Esophagus squamous epithelium (tissue), 5 donors: ENCODE measurements at places on chromosomes 4 and X.

DNA sequence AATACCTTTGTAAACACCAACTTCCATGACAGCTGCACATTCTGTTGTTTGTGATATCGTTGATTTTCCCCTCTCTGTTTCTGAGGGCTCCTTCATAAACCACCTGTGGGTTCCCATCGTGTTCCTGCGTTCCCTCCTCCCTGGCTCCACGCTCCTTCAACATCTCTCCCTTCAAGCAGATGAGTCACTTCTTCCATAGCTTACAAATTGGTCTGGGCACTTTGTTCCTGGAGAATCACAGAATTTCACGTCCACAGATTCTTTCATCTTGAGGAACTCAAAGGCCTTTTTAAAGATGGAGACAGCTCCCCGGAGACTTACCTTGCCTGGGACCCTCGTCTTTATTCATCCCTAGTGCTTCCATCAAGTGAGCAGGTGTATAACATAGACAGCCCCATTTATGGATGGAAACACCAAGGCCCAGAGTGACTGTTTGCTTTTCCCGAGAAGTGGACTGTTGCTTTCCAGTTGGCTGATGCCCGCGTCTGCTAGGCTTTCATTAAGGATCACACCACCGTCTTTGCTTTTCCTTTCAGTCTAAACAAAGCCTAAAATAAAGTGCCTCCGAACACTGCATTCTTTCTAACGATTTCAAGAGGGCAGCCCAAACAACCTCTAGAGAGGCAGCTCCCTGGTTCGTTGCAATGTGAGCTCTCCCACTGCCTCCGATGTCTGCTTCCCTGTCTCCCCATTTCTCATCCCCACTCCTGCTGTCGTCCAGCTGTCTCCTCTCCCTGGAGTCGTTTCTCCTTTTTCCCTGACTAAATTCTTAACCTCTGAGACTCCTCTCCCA lies 146.3 kb upstream of the STX18 start:
- DNase-seq, result no peak

DNA sequence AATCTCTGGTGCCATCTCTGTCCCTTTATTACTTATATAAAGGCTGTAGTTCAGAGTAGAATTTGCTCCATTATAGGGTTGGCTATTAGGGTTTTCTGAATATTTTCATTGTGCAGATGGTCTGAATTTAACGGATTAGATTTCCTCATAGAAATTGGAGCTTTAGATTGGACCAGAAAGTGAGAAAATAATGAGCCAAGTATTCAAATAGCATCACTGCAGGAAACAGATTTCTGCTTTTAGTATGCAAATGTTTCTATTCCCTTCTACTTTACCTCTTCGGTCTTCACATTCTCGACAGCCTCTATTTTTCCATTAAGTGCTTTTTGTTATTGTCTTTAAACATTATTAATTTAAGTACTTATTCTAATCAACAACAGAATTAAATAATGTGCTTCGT lies 55.4 kb downstream of the TRIM2 start:
- no peak for DNase-seq

DNA sequence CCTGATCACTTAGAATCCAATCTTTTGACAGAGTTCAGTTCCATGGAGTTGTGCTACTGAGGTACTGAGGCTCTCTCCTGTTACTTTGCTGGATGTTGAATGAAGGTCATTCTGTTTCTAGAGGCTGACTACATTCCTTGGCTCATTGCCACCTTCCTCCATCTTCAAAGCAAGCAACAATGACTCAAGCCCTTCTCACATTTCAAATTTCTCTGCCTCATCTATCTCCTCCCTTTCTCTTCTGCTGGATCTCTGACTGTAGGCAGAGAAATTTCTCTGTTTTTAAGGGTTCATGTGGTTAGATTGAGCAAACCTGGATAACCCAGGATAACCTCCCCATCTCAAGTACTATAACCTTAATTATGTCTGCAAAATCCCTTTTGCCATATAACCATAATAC lies 775.4 kb downstream of the STPG2 start:
- DNase-seq, result no peak

GRCh38 chrX:27987862-27988646 lies 6.8 kb upstream of the DCAF8L1 start:
- no peak for DNase-seq

DNA sequence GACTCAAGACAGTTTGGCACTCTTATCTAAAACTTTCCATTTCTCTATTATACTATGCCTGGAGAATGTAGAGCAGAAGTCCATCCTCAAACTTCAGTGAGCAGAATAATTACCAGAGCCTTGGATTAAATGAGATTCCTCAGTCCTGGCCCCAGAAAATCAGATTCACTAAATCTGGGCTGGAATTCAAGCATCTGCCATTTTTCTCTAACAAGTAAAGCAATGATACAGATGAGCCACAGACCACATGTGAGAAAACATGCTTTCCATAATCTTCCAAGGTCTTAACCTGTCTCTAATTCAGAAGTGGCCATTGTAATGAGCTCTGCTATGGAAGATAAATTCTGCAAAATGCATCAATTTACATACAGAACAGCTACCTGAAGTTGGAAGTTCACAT lies 25.4 kb downstream of the SOWAHB start:
- DNase-seq, result no peak

DNA sequence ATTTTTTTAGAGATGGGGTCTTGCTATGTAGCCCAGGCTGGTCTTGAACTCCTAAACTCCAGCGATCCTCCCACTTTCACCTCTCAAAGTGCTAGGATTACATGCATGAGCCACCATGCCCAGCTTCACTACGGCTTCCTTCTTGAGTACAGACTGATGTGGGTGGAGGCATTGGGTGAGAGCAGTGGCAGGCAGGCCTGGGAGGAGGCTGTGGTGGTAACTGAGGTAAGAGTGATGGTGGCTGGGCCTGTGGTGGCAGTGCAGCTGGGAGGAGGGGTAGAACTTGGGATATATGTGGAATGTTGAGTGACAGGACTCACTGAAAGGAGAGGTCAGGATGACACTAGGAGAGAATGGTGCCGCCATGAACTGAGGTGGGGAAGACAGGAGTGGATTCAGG lies 80.9 kb downstream of the MED28 start:
- DNase-seq, result no peak

DNA sequence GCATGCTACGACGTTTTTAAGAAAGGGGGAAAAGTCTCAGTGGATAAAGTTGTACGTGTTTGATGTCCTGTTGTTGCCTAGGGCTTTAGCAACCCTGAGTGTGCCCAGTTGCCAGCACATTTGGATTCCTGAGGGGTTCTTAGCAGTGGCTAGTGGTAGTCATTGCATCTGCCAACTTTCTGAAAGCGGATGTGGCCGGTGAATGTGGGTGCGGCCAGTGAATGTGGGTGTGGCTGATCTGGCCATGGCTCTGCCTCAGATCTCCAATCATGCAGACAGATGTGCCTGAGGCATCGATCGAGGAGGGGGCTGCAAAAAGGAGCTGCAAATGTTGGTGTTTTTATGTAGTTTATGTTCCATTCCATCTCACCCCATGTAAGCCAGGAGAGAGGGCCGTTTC lies 41.5 kb upstream of the FAT1 start:
- DNase-seq, result no peak

GRCh38 chr4:112170451-112170993 lies 25.3 kb downstream of the FAM241A start:
- no peak for DNase-seq

DNA sequence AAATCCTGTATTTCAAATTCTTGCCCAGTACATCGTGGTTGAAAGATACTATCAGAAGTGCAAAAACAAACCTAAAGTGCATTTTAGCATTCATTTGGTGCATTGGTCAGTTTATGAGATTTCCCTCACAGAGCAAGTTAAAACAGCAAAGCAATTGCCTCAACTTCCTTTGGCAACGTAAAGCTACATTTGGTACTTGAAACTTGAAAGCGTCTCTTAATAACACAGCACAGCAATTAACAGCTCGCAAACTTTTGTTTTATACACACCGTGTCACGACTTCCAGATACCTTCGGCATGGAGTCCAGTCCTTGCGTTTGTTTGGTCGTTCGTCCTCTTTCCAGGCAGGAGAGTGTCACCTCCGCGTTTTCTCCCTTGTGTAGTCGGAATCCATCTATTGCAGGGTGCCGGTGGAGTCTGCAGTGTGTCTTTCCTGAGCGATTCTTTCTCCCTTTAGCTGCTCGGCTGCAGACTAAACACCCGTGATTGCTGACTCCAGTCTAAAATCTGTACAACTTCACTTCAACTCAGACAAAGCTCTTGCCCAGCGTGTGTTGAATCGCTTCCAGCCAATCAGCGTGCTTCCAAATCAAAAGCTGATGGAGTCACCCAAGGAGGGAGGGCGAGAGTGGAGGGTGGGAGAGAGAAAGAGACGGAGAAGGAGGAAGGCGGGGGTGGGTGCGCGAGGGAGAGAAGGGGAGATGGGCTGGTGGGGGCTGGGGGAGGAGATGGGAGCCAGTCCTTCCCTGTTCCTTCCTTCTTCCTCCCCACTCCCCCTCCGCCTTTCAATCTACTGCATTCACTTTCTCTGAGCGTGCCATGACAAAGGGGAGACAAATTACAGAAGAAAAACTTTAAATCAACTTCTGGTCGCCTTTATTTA lies at the start of gene PCDH18:
TSS of gene PCDH18 (minus strand) at position 509 of the 883 bp plus-strand sequence. CDS start at position 103, 406 bp downstream.
- DNase-seq, result peak; percentile 4

DNA sequence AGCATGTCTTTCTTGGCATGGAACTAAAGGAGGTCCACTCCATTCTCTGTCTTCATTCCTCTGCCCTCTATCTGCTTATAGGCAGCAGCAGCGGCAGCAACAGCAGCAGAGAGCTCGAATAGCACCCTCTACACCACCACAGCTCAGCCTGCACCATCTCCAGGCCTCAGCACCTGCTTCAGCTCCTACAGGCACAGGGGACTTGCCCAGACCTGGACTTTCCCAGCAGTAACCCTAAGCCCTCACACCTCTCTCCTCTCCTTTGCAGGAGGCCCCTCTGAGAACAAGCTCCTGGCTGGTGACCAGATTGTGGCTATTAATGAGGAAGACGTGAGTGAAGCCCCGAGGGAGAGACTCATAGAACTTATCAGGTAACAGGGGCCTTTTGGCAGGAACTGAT lies 80.7 kb downstream of the FRMPD3 start:
- no peak for DNase-seq

DNA sequence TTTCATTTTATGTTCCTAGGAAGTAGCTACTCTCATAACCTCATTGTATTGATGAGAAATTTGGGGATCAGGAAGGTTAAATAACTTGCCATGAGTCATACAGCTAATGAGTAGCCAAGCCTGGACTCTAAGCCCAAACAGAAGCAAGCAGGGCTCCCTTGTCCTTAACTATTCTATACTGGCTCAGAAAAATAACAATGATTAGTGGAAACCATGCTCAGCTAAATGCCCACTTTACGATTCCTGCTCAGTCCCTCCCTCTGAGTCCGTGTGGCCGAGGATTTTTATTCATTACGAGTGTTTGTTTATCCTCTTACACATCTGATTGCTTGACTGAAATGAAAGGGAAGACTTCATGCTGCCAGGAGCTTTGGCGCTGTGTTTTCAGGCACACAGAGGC lies 100.9 kb downstream of the SLC34A2 start:
- no peak for DNase-seq

- DNase-seq, result no peak
Observed at GRCh38 chrX:69076088-69076487, 89.2 kb downstream of the PJA1 start.

- no peak for DNase-seq
Observed at GRCh38 chr4:111037591-111038360, 414.9 kb upstream of the PITX2 start.
